ENCODE measurements at places on chromosomes 3 and 15. TPM values are rescaled to one million over a fixed set of nuclear protein-coding genes. Genes with fewer than 3 reads are reported as not detected.
A peak's percentile ranks its signal among the peaks of the same experiment; 100 is the strongest.

ARGFX gene
- not detected for total RNA-seq

DNA sequence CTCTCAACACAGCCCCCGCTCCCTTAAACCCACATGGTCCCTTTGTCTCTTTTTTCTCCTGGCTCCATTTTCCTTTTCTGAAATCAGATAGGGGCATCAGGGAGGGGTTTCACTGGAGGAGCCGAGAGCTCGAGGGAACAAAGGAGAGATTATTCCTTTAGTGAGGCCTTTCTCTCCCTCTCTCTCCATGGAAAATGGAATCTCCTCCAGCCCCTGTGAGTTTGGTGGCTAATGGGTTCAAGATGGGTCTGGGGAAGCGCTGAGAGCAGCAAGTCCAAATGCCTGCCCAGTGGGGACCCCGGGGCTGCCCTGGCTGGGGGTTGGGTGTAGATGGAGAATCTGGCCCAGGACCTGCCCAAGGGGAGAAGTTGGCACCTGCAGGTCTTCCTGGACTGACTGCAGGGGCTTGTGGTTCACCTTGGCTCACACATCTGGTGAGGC, 56.8 kb downstream of the ITGA11 start:
- H3K4me1 ChIP-seq: peaks cover 22% of the 10 kb centered on the region
- no peak overlapping the region for H3K27ac ChIP-seq
- peaks cover 23% of the 10 kb centered on the region for H3K36me3 ChIP-seq

DNA sequence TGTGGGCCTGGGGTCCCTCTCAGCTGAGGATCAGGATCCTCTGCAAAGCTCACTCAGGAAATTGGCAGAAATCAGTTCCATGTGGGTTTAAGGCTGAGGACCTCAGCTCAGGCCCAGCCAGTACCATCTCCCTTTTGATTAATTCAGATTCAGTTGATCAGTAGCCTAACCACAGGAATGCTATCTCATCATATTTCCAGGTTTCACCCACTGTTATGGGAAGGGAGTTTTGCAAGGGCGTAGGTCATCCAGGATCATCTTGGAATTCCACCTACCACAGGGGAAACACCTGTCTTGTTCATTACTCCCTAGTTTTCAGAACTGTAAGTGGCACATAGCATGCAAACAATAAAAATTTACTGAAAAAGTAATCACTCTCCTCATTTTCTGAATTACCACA, 399.5 kb upstream of the CNTN3 start:
- no peaks in the 10 kb centered on the region for H3K27me3 ChIP-seq
- no peaks in the 10 kb centered on the region for H3K4me1 ChIP-seq
- H3K4me3 ChIP-seq: no peak overlapping the region
- no peak for DNase-seq
- H3K36me3 ChIP-seq: no peaks in the 10 kb centered on the region

DNA sequence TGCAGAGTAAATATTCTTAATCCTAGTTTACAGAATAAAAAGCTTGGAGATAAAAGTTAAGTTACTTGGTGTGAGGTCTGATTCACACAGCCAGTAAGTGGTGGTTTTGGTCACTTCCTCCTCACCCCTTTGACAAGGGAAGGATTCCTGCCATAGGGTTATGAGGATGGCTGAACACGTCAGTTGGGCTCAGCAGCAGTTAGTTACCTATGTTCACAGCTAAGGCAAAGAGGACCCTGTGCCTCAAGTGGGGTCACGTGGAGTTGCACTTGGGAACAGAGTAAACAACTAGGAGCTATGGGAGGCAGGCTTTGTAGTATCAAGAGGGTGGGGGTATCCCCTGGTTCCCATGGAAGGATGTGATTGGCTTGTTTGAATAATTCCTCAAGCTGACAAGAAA, 232.2 kb downstream of the UBE2E2 start:
- no peaks in the 10 kb centered on the region for H3K27me3 ChIP-seq
- no peak overlapping the region for H3K4me3 ChIP-seq
- no peak overlapping the region for H3K27ac ChIP-seq
- no peaks in the 10 kb centered on the region for H3K36me3 ChIP-seq
- no peak for DNase-seq
- H3K4me1 ChIP-seq: no peaks in the 10 kb centered on the region

GPR27 gene
- 2.4 TPM for total RNA-seq

- no peak overlapping the region for H3K4me3 ChIP-seq
- H3K27me3 ChIP-seq: no peaks in the 10 kb centered on the region
- no peak overlapping the region for H3K27ac ChIP-seq
Observed at GRCh38 chr15:56568466-56569167, 103.7 kb upstream of the MNS1 start.

- H3K36me3 ChIP-seq: no peaks in the 10 kb centered on the region
- no peaks in the 10 kb centered on the region for H3K27me3 ChIP-seq
- H3K4me1 ChIP-seq: no peaks in the 10 kb centered on the region
- no peak overlapping the region for H3K27ac ChIP-seq
- no peak overlapping the region for H3K4me3 ChIP-seq
- DNase-seq: no peak
Observed at GRCh38 chr15:81282911-81283310, 41.0 kb downstream of the STARD5 start.

- no peak overlapping the region for H3K4me3 ChIP-seq
- H3K27ac ChIP-seq: no peak overlapping the region
- no peaks in the 10 kb centered on the region for H3K27me3 ChIP-seq
- no peaks in the 10 kb centered on the region for H3K36me3 ChIP-seq
- H3K4me1 ChIP-seq: peaks cover 13% of the 10 kb centered on the region
- no peak for DNase-seq
Observed at GRCh38 chr3:68088216-68088615, 433.8 kb upstream of the SUCLG2 start.

AADACL2 gene
- total RNA-seq: not detected

GRCh38 chr15:39013262-39013661, 448.6 kb upstream of the RASGRP1 start:
- H3K4me1 ChIP-seq: no peaks in the 10 kb centered on the region
- no peaks in the 10 kb centered on the region for H3K36me3 ChIP-seq
- no peaks in the 10 kb centered on the region for H3K27me3 ChIP-seq
- DNase-seq: no peak
- H3K27ac ChIP-seq: no peak overlapping the region

- H3K27ac ChIP-seq: no peak overlapping the region
- no peak for DNase-seq
- H3K27me3 ChIP-seq: no peaks in the 10 kb centered on the region
- no peaks in the 10 kb centered on the region for H3K36me3 ChIP-seq
Observed at GRCh38 chr3:99626417-99626788, 12.0 kb upstream of the COL8A1 start.

DNA sequence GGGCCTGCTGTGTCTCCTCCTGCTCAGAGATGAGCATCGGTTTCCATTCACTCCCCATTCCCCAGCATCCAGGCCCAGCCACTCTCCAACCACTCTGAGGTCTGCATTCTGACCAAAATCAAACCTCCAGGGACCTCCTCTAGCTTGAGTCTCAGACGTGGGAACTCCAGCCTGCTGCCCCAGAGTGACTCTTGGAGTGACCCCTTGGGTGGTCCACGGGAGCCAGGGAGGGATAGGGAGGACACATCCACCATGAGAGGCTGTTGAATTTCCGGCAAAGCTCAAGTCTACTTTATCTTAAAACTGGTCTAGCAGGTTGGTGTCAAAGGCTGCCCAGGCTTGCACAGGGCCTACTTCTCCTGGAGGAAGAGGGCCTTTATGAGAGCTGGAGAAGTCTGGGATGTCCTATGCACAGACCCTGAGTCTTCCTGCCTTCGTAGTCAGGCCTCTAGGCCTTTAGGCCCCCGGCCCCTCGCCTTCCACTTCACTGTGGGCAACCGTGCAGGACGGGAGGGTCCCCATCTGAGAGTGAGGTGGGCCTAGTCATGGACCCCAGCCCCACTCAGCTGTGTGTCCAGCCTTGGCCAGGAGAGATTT, 8.9 kb downstream of the CISH start:
- H3K4me3 ChIP-seq: no peak overlapping the region
- DNase-seq: no peak
- no peaks in the 10 kb centered on the region for H3K27me3 ChIP-seq
- H3K36me3 ChIP-seq: peaks cover 8% of the 10 kb centered on the region
- H3K27ac ChIP-seq: peak overlapping the region; percentile 94

DNA sequence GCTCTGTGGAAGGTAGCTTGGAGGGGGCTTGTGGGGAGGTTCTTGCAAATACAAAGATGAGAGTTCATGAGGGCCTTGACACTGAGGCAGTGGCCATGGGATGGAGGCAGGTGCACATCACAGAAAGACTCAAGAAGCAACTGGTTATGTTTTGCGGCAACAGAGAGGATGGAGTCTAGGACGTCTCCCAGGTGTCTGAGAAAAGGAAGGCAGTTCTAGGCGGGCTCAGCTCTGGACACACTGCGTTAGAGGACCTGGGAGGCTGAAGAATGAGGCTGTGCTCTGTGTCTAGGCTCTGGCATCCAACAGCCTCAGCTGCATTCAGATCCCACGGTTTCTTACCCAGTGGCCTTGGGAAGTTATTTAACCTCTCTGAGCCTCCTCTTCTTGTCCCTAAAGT, 23.5 kb downstream of the NOX5 start:
- H3K27ac ChIP-seq: no peak overlapping the region
- no peaks in the 10 kb centered on the region for H3K36me3 ChIP-seq
- no peak overlapping the region for H3K4me3 ChIP-seq
- no peaks in the 10 kb centered on the region for H3K4me1 ChIP-seq
- no peaks in the 10 kb centered on the region for H3K27me3 ChIP-seq
- no peak for DNase-seq

- no peaks in the 10 kb centered on the region for H3K4me1 ChIP-seq
- no peak for DNase-seq
- no peaks in the 10 kb centered on the region for H3K27me3 ChIP-seq
- H3K36me3 ChIP-seq: no peaks in the 10 kb centered on the region
Observed at GRCh38 chr3:187836823-187837770, 91.8 kb upstream of the BCL6 start.

GRCh38 chr15:40242601-40243000, 3.7 kb downstream of the PAK6 start:
- no peak overlapping the region for H3K4me3 ChIP-seq
- no peak for DNase-seq
- H3K27me3 ChIP-seq: no peaks in the 10 kb centered on the region
- no peak overlapping the region for H3K27ac ChIP-seq
- no peaks in the 10 kb centered on the region for H3K4me1 ChIP-seq

GRCh38 chr15:68487087-68487843, 55.3 kb upstream of the ITGA11 start:
- no peaks in the 10 kb centered on the region for H3K36me3 ChIP-seq
- no peaks in the 10 kb centered on the region for H3K27me3 ChIP-seq
- peak overlapping the region; percentile 93 for H3K27ac ChIP-seq

- no peak overlapping the region for H3K27ac ChIP-seq
- H3K36me3 ChIP-seq: no peaks in the 10 kb centered on the region
- peaks cover 28% of the 10 kb centered on the region for H3K4me1 ChIP-seq
Observed at GRCh38 chr3:178850450-178851190, 221.0 kb downstream of the ZMAT3 start.

- H3K27ac ChIP-seq: no peak overlapping the region
- no peaks in the 10 kb centered on the region for H3K4me1 ChIP-seq
- no peaks in the 10 kb centered on the region for H3K36me3 ChIP-seq
- no peak for DNase-seq
Observed at GRCh38 chr3:154730186-154730585, 300.2 kb upstream of the GPR149 start.

DNA sequence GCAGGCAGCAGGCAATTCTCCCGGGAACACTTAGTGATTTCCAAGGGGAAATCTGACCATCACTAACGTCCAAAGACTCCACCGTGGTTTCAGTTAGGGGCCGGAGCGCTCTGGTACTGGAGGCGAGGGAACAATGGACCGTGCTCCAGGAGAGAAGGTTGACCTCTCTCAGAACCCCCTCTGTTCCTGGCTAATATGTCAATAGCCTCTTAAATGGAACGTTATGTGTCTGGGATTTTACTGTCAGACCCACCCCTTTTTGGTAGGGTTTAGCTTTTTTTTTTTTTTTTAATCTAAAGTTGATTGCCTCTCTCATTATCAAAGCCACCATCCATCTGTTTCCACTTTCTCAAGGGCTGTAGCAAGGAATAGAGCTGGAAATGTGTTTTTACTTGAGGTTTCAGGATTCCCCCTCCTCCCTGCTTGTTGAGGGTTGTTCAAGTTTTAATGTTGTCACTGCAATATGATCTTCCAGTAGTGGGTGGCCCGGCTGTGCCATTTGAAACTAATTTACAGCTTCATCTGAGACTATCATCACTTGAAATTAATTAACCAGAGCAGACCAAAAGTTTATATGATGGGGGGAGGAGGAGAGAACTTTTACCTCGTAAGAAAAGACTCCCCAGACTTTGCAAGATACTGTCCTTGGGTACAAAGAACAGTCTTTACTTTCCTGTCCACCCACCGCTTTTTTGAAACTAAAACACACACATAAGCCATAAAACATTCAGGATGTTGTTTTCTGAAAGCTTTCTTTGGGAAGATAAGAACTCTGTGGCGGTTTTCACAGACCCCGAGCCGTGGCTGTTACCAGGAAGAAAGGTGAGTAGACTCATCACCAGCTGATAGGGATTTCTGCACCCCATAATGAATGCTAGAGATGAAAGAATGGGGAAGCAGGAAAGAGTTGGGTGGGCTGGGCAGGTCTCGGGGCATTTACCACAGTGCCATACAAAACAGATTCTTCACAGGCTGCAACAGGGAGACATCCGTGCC, 187.8 kb downstream of the UACA start:
- H3K4me3 ChIP-seq: no peak overlapping the region
- no peak for DNase-seq
- H3K4me1 ChIP-seq: no peaks in the 10 kb centered on the region

All from ascending aorta (tissue), 2 donors.